Fibroblast of upper back skin (primary cell): ENCODE measurements at places on chromosomes 4 and X.
A peak's percentile ranks its signal among the peaks of the same experiment; 100 is the strongest.

- no peak for DNase-seq
Observed at GRCh38 chrX:107700790-107701189, 72.5 kb downstream of the PRPS1 start.

DNA sequence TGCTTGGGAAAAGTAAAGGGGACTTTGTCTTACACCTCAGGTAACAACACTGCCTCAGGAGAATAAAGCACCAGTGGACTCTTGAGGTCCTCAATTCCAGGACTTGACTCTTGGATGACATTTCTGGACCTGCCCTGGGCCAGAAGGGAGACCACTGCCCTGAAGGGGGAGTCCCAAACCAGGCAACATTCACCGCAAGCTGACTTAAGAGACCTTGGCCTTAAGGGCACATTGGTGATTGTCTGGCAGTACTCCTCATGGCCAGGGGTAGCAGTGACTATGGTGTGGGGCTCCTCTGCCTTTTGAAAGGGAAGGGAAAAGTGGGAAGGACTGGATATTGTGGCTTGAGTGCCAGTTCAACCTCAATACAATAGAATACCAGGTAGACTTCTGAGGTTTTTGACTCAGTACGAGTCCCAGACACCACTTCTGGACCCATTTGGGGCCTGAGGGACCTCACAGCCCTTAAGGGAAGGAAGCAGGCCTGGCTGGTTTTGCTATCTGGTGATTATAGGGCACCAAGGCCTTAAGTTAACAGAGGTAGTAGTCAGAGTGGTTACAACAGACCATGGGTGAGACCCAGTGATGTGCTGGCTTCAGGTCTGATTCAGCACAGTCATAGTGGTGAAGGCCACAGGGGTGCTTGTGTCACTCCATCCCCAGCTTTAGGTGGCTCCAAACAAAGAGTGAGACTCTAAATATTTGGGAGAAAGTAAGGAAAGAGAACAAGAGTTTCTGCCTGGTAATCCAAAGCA lies 121.2 kb upstream of the TET2 start:
- DNase-seq, result no peak

- DNase-seq, result no peak
Observed at GRCh38 chr4:138741766-138742377, 273.7 kb upstream of the NOCT start.

- no peak for DNase-seq
Observed at GRCh38 chr4:174461466-174462106, 60.7 kb downstream of the HPGD start.

DNA sequence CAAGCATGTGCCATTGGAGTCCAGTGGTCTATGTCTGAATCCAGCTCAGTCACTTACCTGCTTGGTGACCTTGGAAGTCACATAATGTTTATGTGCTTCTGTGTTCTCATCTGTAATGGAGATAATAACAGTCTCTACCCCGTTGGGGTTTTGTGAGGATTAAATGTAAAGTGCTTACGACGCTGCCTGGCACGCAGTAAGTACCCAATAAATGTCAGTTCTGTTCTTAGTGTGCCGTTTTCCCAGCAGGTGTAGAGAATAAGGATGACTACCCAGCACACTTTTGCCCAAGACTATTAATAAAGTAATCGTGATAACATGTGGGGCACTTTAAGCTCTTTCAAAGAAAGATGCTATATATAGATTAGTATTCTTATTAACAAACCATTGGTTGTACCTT lies 56.7 kb downstream of the MTM1 start:
- no peak for DNase-seq

DNA sequence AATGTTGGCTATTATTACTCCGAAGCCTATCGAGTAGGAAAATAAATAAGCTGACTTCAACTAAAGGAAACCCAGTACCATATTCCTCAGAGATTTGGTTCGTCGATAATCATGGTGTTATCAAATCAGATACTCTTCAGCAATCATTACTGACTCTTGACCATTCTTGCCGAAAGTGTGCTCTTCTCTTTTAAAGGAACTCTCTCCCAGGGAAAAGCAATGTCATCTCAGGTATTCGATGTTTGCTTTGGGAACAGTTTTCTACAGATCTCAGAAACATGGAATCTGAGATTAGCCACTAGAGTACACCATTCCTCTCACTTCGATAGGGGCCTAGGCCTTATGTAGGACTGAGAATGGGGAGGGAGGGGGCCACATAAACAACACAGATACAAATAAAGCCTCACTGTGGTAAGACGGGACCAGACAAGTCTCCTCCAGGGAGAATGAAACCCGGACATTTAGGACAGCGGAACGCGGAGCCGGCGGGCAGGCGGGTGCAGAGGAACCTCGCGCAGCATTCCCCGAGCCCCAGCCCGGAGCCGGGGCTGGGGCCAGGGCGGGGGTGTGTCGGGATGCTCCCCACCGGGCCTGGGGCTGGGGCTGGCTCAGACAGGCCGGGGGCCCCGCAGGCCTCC lies 581 bp downstream of the DNAJB14 start:
- peak; percentile 7 for DNase-seq

DNA sequence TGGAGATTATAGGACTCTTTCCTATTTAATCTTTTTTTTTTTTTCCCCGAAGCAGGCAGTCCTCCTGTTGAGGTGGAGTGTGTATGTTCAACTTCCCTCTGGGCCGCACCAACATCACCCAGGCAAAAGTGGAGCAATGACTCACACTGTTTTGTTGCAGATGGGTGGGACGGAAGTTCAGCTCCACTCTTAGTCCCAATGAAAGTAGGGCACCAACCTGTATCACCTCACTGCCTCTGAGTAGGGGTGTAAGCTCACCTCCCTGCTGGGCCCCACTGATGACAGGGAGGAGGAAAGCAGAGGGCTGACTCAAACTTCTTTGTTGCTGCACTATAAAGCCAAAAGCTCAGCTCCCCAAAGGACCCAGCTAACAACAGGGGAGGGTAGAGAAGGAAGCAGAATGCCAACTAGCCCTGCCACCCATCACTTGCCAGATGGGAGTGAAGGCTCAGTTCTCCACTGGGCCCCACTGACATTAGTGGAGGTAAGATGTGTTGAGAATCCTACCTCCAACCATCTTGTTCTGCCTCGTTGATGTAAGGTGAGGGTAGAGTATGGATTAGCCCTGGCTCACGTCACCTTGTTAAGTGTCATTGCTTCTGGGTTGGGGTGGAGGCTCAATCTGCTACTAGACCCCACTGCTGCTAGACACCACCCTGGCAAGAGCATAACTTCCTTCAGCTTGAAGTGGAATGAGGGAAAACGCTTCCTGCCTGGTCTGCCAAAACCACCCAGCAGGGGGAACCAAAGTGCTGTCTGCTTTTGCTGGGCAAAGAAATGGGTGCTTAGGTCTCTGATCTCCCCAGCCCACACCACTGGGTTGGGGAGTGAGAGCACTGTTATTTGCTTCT lies 14.1 kb downstream of the RPS6KA3 start:
- DNase-seq, result peak; percentile 48

DNA sequence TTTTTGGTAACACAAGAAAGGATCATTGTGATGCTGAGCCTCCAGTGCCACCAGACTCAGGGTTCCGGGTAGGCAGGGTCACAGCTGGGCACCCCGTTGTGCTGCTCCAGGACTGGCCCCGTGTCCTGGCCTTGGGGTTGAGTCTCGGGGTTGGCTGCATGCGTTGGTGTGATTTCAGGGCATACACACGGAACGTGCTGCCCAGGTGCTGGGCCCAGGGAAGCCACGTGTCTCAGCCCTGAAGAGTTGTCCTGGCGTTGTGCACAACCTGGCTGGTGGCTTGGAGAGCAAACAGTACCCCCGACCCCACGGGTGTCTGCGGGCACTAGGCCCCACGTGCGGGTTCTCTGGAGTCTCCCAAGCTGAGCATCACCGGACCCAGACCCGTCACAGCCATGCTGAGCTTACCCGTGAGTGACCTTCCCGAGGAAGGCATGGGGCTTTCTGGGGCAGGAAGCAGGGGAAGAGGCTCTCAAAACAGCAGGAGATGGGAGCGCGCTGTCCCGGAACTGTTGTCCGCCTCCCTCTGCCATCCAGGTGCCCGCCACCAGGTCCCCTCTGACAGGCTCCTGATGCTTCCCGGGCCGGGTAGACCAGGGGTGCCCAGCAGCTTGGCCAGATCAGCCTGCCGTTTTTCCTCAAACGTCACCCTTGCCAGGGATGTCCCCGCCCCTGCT lies 66.1 kb upstream of the ENPP6 start:
- no peak for DNase-seq

GRCh38 chrX:41259516-41259915 lies 74.4 kb upstream of the DDX3X start:
- peak; percentile 45 for DNase-seq

DNA sequence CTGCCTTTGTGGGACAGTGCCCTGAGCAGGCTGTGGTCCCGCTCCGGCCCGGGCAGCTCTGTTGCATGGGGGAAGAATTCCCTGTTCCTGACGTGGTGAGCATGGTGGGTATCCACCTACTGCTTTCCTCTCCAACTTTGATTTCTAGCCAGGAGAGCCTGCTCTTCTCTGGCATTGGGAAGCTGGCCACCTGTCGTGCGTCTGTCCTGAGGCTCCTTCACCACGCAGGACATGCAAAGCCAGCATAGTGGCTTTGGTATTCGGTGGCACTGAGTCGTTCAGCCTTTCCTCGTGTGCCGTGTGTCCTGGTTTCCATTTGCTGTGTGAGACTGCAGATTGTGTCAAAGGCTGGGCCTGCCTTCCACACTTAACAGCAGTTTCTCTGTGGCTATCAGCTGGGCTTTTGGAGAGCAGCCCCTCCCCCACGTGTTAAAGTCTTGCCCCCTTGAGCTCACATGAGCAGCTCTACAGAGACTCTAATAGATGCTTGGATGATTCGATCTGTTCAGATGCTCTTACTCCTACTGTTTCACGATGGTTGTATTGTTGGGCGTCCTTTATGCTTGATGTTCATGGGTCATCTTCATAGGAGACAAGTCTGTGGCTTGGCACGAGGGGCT lies 46.3 kb upstream of the CLCN4 start:
- DNase-seq, result no peak

GRCh38 chr4:125357675-125358074 lies 42.9 kb downstream of the FAT4 start:
- no peak for DNase-seq

DNA sequence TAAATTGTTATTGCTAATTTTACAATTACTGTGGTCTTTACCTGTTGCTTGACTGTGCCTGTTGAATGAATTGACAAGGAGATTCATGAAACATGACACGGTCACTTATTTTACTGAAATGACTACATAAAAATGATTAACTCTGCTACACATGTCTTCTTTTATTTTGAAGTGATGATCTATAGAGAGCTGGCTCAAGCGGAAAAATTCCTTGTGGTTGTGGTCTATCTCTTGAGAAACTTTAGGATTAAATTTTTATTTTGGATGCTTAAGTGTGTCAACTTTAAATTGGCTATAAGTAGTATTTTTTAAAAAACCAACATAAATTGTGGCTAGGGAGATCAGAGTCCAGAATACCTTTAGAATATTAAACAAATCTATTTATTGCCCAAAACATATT lies 131.8 kb upstream of the PITX2 start:
- peak; percentile 80 for DNase-seq

GRCh38 chr4:108166441-108167315 lies 2.1 kb downstream of the LEF1 start:
- no peak for DNase-seq

GRCh38 chr4:148023512-148024181 lies 291.8 kb downstream of the ARHGAP10 start:
- DNase-seq, result no peak

DNA sequence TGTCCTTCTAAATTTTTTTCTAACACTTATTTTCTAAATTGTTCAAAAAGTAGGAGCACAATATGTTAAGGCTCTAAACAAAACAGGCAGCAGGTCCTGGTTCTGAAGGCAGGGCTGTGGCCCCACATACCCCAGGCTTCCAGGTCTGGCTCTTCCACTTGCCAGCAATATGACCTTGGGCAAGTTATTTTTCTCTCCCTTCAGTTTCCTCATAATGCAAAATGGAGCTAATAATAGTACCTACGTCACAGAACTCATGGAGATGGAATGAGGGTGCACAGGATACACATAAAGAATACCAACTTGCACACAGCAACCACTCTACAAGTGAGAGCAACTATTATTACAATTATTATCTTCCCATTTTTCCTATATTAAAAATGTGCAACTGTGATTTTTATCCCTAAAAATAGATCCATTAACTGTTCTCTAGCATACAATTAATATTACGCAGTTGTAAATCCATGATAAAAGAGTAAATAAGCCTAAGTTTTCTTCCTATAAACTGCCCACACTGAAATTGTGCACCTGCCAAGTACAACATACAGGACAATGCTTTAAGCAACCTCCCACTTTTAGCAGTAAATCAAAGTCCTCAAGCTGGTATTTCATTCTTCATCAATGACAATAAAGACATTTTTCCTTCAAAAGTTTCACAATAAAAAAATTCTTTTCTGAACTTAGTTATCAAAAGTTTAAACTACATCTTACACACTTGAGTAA lies 27.0 kb downstream of the OTUD4 start:
- DNase-seq, result no peak

DNA sequence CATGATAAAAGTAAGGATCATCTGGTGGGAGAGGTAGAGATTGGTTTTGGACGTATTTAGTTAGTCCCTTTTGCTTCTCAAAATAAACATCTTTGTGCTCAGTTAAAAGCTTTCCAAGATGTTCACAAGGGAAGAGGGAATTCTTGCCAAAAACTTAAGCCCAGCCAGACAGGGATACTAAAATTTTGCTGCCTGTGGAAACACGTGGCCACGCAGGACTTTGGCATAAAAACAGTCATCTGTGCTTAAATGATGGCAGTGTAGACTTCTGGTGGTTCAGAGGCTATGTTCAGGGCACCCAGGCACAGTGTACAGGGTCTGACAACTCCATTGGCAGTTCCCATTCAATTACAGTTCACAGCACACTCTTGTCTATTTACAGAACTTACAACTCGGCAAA lies 93.2 kb upstream of the JADE1 start:
- peak; percentile 25 for DNase-seq

DNA sequence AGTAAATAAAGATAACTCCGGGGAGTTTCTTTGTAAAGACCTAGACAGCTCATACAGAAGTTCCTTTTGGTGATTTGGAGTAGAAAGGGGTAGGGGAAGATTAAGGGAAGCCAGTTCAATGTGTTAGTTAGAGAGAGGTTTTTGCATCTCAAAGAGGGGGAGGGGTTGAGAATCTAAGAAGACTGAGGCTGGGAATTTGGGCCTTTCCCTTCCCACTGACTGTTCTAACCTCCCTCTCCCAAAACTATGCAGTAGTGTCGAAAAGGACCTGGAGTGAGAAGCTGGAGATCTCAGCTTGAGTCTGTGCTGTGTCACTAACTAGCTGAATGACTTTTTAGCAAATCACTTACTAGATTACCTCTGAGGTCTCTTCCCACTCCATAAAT lies 55.7 kb upstream of the CCDC160 start:
- DNase-seq, result no peak

DNA sequence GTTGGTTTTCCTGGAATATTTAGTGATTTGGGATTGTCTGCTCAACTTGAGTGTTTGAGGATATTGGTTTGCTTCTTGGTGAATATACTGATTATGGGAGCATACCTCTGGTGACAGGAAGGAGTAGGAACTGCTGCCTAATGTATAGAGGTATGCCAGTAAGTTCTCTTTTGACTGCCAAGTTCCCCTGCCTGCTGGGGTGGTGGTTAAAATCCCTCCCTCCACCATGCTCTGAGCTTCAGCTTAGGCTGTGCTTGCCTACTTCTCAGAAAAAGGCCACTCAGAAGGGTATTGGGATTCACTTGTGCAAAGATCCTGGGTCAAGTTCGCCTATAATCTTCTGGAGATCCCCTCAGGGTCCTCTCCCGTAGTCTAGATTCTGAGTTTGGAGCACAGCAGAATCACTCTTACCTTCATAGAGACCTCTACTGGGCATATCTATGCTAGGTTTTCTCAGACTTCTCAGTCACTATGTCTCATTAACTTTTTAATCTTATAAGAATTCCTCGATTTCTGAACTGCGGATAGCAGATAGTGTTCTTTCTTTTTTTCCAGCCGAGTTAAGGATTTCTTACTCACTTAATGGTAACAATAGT lies 44.7 kb upstream of the DCK start:
- DNase-seq, result no peak
